ENCODE measurements at places on chromosomes 7 and 10.

- no peak for DNase-seq
These were observed 111.1 kb downstream of the TNS3 start for GRCh38 chr7:47470567-47471357.

GRCh38 chr7:151671514-151671913, 151.8 kb upstream of the RHEB start:
- no peak for DNase-seq

DNA sequence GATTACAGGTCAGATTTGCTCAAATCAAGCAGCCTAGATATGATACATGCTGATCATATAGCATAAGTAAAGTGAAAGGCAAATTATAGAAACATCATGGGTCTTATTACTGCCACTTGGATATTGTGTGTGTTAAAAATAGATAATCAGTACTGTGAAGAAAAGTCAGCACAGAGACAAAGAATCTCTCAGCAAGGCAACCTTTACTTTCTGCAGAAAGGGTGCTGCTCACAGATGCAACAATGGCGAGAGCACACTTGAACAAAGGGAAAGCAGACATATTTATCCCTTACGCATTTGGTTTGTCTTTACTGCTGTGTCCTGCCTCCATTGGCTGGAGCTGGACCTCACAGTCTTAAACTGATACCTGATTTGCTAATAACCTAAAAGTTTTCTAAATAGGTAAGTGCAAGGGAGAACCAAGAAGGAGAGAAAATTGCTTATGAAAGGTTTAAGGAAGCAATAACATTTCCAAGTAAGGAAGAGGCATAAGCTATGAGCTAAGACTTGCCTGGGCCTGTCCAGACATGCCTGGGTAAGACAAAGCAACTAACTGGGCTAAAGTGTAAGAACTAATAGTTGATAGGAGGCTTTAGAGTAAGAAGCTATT, 1310.8 kb upstream of the LRRTM3 start:
- DNase-seq: no peak

DNA sequence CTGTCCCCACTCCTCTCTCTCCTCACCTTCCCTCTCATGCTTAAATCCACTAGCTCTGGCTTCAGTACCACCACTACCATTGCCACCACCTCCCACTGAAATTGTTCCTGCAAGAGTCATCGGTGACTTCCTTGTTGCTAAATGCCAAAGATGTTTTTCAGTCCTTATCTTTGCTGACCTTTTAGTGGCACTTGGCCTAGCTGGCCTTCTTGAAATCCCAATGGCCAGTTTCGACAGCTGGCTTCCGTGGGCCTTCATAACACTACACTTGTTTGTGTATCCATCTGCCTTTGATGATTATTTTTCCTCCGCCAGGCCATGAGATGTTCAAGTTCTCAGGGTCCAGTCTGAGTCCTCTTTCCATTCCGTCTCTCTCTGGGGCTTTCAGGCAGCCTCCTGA, 118.2 kb upstream of the NANOS1 start:
- DNase-seq: no peak

DNA sequence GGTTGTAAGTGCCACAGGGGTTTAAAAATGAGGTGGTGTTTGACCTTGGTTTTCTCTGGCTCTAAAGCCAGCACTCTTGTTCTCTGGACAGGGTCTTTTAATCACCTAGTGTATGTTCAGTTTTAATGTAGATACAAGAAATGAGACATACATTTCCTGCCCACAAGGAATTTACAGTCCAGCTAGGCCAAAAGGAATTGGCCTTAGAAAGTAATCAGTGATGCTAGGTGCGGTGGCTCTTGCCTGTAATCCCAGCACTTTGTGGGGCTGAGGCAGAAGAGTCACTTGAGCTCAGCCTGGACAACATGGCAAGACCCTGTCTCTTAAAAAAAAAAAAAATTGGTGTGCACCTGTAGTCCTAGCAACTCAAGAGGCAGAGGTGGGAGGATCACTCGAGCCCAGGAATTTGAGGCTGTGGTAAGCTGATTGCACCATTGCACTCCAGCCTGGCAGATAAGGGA, 100.2 kb downstream of the LRMDA start:
- no peak for DNase-seq

DNA sequence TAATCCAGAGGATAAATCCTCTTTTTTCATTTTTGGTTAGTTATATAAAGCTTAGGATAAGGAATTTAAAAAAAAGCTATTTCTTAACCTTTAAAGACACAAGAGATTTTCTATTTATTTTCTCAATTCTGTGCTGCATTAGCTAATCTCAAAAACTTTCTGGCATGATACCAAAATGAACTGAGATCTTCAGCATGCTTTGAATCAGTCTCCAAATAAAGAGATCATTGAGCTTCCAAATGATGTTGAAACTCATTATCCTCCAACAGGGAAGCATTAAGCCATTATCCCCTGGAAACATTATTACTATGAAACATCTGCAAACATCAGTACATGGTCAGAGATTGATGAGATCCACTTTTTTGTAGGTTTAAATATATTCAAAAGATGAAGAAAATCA, 350.3 kb upstream of the TEX47 start:
- DNase-seq: no peak

GRCh38 chr7:30984359-30985107, 20.8 kb downstream of the GHRHR start:
- DNase-seq: no peak

DNA sequence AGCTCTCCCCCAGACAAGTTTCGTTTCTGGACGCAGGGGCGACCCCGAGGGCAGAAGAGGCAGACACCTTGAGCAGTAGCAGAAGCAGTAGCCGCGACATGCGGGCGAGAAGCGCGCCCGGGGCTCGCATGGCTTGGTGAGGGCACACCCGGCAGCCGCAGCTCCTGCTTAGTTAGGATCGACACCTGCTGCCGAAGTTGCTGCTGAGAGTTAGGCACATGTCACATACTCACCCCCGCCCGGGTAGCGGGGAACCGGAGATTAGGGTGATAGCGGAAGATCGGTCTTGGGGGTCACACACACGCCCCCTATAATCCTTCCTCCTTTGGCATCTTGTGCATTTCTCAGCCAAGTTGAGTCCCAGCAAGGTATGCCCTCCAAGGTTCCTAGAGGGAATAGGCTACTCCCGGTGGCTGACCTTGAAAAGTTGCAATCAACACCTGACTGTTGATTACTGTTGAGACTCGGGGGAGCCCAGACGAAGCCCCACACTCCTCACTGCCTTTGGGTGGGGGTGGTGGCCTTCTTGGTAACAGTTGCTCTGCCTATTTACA, 668 bp downstream of the GPR37 start:
- DNase-seq: no peak

DNA sequence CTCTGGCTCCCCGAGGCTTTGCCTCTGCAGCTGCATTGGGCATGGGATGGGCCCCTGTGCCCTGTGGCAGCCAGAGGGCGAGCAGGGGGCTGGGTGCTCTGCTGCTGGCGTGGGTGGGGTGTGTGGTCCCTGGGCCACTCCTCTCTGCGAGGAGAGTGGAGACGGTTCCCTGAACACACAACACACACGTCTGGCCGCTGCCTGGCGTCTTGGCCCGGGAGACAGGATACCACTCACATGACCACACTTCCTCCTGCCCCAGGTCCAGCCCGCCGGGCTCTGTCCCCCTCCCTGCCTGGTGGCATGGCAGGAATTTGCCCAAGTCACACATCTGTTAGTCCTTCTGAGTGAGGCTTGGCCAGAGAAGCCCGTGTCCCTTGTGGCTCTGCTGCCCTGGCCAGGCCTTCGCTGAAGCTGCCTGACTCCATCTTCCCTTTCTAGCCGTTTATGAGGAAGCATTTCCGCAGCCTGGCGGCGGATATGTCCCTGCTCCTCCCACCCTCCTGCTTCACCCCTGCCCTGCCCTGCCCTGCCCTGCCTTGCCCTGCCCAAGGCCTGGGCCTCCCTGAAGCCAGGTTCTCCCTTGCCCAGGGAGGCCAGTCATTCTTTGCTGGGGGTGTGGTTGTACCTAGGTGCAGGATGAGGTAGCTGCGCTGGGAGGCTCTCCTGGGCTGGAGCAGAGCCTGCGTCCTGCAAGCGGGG, 3.0 kb downstream of the BRI3 start:
- no peak for DNase-seq

DNA sequence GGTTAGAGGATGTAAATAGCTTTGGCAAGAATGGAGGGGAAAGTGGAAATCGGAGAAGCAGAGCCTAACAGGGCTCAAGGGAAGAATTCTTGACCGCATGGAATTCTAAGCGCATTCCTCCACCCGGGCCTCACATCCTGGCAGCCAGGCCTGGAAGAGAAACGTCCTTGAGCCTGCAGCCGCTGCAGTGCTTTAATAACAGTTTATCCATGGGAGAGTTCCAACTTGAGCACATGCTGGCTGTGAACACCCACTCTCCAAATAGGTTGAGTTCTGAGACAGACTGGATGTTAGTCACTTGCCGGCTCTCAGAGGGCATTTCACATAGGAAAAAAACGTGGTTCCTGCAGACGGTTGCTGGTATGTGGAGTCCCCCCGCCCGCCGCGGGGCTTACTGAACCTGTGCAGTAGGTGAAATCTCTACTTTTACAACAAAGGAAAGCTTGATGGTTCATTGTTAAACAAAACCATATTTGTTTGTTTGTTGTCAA, 61.4 kb upstream of the STEAP1B start:
- no peak for DNase-seq

- DNase-seq: no peak
These were observed 8.2 kb upstream of the CYP17A1 start for GRCh38 chr10:102845352-102845902.

GRCh38 chr7:142629588-142630260, 119.5 kb upstream of the PRSS1 start:
- DNase-seq: no peak

- no peak for DNase-seq
These were observed 22.9 kb upstream of the NANOS1 start for GRCh38 chr10:119006451-119007210.

GRCh38 chr10:122650331-122650730, 49.3 kb downstream of the C10orf120 start:
- no peak for DNase-seq

- DNase-seq: no peak
These were observed 429.9 kb downstream of the SORCS3 start for GRCh38 chr10:105070952-105071351.

DNA sequence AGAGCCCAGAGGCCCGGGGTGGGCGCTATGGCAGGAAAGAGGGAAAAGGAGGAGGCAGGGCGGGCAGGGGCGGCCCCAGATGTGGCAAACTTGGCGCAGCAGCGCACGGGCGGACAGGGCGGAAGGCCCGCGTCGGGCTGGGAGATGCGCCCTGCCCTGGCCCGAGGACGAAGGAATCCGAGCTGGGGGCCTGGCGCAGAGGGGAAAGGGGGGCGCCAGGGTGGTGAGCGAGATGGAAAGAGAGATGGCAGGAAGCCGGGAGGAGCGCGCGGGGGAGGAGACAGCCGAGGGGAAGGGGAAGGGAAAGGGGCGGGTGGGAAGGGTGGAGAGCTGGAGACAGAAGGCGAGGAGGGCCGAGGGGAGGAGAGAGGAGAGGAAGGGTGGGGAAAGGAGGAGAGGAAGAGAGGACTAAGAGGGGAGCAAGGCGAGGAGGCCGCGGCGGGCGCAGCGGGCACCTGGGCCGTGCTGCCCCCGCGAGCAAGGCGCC, at the start of gene MARVELD1:
Gene MARVELD1, plus strand, starts transcription at position 392 of the 487 bp plus-strand sequence. CDS start 147 bp downstream, outside the sequence.
- DNase-seq: no peak

- no peak for DNase-seq
These were observed 11.8 kb downstream of the ZNF487 start for GRCh38 chr10:43448742-43449141.

DNA sequence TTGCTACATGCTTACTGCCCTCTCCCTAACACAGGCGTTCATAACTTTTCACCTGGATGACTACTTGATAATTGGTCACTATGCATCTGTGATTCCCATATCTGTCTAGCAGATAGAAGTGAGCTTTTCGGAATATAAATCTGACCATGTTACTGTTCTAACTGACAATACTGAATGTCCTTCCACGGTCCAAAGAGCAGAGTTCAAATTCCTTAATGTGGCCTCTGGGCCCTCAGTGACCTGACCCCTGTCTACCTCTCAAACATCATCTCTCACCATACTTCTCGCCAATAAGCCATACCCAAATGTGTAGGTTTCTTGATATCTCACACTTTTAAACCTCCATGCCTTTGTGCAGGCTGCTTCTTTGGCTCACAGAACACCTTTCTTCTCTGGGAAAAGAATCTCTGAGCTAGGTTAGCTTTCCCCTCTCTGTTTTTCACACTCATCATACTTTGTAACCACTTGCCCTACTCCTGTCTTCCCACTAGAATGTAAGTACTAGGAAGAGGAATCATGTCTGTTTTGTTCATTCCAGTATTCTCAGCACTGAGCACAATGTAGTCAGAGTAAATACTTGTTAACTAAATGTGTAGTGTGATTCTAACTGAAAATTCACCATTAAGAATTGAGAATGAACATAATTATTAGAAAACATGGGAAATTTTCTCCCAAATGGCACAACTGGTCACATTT, 39.2 kb upstream of the LRRC17 start:
- DNase-seq: no peak

DNA sequence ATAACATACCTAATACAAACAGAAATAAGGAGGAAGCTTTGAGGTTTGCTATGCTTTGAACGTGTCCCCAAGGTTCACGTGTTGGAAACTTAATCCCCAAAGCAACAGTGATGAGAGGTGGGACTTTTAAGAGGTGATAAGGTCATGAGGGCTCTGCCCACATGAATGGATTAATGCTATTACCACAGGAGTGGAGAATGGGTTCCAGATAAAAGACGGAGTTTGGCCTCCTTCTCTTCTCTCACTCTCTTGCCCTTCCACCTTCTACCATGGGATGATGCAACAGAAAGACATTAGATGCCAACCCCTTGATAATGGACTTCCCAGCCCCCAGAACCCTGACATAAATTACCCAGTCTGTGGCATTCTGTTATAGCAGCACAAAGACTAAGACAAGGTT, 9.6 kb downstream of the ITGB1 start:
- no peak for DNase-seq

GRCh38 chr7:98760201-98760651, 109.6 kb downstream of the TMEM130 start:
- DNase-seq: no peak

DNA sequence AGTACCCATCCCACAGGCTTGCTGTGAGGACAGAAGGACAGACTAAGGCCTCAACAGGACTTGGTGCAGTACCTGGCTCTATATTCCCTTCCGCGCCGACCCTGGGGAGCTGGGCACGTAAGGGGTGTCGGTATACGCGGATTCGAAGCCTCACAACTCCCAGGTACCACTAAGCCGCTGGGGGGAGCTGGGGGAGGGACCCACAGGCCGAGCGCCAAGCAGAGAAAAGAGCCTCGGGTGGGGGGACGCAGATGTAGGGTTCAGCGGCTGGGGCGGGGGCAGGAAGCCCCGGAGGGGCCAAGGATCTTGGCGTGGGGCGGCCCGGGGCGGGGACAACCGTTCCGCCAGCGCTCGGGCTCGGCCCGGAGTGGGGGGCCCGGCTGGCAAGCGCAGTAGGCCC, 126.4 kb upstream of the ZNF746 start:
- DNase-seq: peak; percentile 13

GRCh38 chr10:55629793-55630490, 731.1 kb downstream of the ZWINT start:
- no peak for DNase-seq

Data from stimulated activated CD4-positive, alpha-beta T cell treated with anti-CD3 and anti-CD28 coated beads, Interleukin-1b, Interleukin-23, amount 100 ng/mL, for 1 hour (primary cell).